ENCODE measurements at places on chromosomes 2 and 18. TPM values are rescaled to one million over a fixed set of nuclear protein-coding genes. Genes with fewer than 3 reads are reported as not detected.

DNA sequence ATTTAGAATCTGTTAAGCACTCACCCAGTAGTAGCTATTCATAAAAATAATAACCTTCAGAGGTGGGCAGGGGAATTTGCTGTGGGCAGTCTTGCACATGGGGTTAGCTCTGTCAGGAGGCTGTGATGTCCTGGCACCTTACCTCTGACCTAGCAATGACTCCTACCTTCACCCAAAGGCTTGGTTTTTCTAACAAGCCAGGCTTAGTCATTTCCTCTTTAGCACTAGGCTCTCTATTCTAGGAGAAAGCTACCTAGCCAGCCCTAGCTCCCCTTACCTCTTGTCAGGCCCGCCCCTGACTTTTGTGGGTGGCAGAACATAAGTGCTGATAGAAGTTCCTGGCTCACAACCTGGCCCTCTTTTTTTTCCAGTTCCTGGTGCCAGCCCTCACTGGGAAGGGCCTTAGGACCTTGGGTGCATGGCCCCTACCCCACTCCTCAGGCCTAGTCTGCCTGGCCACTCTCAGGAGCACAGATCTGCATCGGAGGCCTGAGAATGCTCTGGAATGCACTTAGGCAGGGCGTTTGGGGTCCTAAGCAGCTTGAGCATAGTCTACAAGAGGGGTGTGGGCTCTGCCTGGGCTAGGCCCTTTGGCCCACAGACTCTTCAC lies 17.7 kb downstream of the CPLX4 start:
- DNase-seq, result no peak

DNA sequence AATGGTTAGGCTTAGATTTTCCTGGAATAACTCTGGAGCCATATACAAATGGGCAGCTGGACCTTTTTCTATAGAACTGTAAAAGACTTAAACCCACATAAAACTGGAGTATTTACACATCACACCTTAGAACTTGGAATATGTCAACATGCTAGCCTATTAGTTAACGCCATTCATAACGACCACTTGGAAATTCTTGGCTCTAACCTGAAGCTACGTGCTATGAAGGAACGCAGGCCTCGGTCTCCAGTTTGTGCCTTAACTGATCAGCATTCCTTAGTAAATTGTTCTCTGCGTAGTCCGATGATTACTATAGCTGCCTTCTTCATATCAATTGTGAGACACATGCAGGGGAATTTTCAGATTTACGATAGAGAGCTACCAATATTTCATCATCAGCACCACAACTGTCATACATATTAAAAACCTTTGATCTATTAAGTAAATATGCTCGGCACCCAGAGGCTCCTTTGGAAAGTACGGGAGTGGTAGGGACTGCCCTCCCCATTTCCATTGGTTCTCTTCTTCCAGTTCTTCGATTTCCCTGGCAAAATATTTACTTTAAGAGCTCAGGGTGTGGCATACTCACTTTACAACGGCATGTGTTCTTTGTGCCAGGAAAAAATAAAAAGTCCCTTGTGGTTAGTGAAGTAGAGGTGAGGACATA lies 17.5 kb upstream of the CCL20 start:
- DNase-seq, result no peak

DNA sequence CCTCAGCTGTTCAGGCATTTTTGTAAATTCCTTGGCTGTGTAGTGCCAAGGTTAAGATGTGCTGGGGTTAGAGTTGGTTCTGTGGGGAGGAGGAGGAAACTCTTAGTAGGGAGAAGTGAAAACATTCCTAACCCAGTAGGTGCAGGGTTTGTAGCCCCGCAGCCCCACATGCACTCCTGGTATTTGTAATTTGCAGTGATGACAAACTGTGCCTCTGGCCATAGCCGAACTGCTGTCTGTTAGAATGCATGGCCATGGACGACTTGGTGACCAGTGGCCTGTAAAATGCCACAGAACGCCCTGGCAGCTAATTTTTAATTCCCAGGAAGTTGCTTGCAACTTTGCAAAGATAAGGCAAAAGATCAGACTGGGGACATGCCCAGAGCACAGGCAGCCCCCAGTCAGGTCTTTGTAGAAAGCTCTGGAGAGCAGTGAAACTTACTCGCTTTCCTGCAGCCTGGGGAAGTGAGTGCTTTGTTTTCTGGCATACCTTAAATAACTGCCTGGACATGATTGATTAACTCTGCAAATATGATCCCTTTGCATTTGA lies 38.4 kb downstream of the LYPD6B start:
- no peak for DNase-seq

KIF1A gene
- total RNA-seq, result 1.2 TPM

DNA sequence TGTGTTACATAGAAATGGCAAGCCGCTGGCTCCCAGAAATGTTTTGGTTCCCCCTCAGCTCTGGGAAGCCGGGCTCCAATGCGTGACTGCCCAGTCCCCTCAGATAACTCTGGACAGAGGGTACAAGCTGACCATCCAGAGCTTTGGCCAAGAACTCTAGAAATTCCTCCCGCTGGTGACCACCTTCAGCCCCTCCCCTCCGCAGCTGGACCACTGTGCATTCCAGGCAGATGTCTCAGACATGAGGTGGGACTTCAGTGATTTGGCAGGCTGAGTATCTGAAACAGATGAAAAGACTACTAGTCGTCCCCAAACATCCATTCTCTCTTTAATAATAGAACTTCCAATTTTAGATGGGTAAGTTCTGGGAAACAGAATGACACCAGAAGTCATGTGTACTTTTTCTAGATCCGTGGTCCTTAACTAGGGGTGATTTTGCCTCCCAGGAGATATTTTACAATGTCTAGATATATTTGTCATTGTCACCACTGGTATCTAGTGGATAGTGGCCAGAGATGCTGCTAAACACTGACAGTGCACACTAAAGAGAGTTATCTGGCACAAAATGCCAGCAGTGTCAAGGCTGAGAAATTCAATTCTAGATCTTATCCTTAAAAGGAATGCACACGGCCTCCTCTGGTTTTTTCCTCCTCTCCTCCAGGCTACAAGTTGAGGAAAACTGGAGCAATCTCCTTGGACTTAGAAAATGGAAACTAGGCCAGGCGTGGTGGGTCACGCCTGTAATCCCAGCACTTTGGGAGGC lies 294.3 kb downstream of the SRBD1 start:
- DNase-seq, result no peak

DNA sequence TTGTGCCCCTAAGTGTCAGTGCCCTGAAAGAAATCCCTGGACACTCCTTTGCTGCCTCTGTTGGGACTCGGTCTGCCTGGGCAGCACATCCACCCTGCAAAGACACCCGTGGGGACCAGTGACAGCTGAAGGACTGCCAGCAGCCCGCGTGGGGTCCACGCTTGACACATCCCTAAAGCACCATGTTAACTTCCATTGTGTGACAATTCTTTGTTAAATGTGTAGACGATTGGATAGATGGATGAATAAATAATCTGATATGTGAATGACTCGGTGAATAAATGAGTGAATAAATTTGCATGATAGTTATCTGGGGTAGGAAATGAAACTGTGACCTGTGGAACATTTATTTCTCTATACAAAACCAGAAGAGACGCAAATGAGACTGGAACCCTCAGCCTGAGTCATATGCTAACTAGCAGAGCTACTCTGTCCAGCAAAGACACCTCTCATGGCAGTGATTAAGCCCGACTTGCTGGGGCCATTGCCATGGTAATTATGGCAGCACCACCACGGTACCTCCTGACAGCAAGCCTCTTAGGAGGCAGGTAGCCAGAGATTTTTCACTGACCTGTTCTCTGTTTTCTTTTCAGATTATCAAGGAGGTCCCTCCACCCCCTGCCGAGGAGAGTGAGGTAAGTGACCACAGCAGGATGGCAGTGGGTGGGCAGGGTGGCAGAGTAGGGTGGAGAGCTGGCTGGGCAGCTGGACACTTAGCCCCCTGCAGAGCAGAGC lies 156.8 kb downstream of the ANTXR1 start:
- DNase-seq, result no peak

GRCh38 chr2:83071352-83071751 lies 1387.7 kb downstream of the SUCLG1 start:
- DNase-seq, result no peak

- no peak for DNase-seq
Observed at GRCh38 chr18:58788971-58789875, 75.5 kb upstream of the ZNF532 start.

DNA sequence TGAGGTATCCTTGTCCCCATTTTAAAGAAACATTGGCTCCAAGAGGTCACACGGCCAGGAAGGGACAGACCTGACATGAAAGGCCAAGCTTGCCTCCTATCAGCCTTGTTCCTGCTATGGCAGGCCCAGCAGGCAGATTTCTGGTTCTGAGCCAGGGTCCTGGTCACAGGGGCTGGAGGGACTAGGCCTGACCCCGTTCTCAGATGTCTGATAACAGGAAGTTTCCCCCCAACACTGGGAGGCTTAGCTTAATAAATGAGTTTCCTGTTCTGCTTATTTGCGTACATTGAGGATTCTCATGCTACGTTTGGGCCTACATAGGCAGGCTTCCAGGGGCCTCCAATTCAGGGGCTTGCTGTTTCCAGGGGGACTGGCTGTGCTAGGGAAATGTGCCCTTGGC lies 107.8 kb upstream of the LTBP1 start:
- no peak for DNase-seq

DNA sequence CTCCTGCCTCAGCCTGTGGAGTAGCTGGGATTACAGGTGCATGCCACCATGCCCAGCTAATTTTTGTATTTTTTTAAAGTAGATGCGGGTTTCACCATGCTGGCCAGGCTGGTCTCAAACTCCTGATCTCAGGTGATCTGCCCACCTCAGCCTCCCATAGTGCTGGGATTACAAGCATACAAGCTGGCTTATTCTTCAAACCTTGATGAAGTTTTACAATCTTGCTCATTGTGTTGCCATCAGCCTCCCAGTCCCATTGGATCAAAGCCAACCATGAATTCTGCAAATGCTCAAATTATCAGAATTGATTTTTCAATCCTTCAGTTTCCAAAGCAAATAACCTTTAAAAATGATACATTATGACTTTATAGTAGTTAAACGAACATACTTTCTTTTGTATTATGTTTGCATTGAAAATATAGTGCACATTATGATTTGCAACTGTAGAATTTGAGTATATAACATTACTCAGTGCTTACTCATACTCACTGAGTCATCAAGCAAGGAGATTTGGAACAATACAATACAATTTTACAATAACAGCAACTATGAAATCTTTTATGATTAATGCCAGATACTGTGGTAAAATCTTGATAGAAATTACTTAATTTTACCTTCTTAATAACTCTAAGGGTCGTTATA lies 1491.9 kb upstream of the CELF4 start:
- no peak for DNase-seq

ATIC gene
- total RNA-seq, result 139 TPM

GRCh38 chr2:55165626-55166025 lies 66.5 kb downstream of the CLHC1 start:
- DNase-seq, result no peak

DNA sequence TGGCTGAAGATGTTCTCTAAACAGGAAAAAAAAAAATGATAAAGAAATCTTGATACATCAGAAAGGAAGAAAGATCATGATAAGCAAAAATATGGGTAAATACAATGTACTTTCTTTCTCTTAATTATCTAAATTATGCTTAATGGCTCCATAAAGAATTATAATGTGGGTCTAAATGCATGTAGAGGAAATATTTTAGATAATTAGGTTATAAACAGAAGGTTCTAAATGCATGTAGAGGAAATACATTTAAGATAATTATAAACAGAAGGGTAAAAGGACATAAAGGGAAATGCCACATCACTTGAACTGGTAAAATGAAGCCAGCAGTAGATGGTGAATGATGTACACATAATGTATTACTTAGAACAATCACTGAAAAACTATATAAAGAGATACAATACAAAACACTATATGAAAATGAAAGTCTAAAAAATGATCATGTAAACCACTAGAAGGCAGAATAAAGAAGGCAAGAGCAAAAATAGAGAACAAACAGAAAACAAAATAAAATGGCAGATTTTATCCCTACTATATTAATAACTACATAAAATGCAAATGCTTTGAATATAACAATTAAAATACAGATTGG lies 308.4 kb upstream of the CDH2 start:
- no peak for DNase-seq

DNA sequence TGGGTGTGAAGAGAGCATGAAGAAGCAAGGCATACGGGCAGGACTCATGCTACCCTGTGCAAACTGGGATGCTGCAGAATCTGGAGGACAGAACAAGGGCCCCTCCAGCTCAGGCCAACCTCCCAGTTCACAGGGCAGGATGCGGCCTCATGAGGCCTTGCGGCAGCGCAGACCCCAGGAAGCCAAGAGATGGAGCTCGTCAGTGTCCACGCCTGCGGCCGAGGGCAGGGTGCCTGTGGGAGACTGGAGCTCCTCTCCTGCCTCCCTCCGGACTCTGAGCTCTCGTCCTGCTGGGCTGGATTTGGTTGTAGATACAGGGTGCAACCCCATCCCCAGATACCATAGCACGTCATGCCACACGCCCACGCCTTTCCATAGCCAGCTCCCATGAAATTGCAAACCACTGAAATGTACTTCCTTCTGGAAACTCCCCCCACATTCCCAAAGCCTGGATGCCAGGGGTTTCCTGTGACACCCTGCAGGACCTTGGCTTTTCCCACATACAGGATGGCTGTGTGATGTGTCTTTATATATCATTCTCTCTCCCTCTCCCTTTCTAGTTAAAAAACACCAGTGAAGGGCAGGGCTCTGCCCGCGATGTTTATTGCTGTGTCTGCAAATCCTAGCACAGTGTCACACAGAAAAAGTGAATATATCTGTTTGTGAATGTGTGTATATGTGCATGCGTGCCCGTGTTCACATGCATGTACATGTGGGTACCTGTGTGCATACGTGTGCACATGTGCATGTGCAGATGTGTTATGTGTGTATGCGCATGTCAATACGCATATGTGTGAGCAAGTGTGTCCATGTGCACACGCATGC lies 12.3 kb upstream of the SNTG2 start:
- no peak for DNase-seq

GRCh38 chr2:240791221-240791800 lies 28.7 kb downstream of the KIF1A start:
- DNase-seq, result no peak

DNA sequence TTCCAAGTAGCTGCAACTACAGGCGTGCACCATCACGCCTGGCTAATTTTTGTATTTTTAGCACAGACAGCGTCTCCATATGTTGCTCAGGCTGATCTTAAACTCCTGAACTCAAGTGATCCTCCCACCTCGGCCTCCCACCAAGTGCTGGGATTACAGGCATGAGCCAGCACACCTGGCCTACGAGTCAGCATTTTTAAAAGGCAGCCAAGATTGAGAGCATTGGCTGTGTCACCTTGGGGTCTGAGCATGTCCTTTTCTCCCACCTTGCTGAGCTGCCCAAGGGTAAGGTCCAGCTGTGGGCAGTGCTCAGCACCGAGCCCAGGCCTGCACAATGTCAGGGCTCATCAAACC lies 142.8 kb upstream of the LMAN1 start:
- no peak for DNase-seq

DNA sequence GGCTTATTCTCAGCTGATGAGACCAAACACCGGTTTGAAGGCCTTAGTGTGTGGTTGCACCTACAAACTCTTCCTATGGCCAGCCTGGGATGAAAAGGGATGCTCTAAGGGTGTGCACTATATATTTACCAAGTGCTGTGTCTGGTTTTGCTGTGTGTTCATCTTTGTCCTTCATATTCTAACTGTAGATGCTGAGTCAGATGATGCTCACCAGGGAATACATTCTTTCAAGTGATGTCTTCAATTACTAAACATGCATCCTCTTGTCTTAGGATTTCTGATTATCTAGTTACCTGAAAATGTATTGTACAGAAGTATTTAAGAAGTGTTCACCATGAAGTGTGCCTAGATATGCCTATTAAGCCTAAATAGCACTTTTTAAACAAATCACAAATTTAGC lies 1111.6 kb upstream of the ZEB2 start:
- DNase-seq, result no peak

LCT gene
- not detected for total RNA-seq
